Hair follicular keratinocyte (primary cell): ENCODE measurements at places on chromosomes 16 and 17. TPM values are rescaled to one million over a fixed set of nuclear protein-coding genes. Genes with fewer than 3 reads are reported as not detected.

SULT1A1 gene
- 5.2 and 7.3 TPM in 2 replicates for total RNA-seq

C16orf96 gene
- total RNA-seq = not detected in 2 replicates

CACNG1 gene
- total RNA-seq = not detected in 2 replicates

P4HB gene
- 1,696 and 1,977 TPM in 2 replicates for total RNA-seq

PRAC1 gene
- total RNA-seq = not detected in 2 replicates

KRTAP9-8 gene
- not detected in 2 replicates for total RNA-seq

CSH2 gene
- total RNA-seq = not detected in 2 replicates

ORC6 gene
- 8.4 and 28.1 TPM in 2 replicates for total RNA-seq

SCNN1B gene
- total RNA-seq = 0.16 TPM in 1 of 2 replicates, not detected in the other

AGRP gene
- not detected in 2 replicates for total RNA-seq

TRAF4 gene
- 60.8 and 82.5 TPM in 2 replicates for total RNA-seq

SSH2 gene
- 9.8 and 13.8 TPM in 2 replicates for total RNA-seq

KREMEN2 gene
- 11.7 and 22.4 TPM in 2 replicates for total RNA-seq

RMI2 gene
- 11.7 and 17.4 TPM in 2 replicates for total RNA-seq

PERCC1 gene
- 0.16 TPM in 1 of 2 replicates, not detected in the other for total RNA-seq

HBA1 gene
- total RNA-seq = not detected in 2 replicates

BAIAP3 gene
- total RNA-seq = under 0.01 and 0.08 TPM in 2 replicates

PDE6G gene
- not detected in 2 replicates for total RNA-seq

SYT17 gene
- total RNA-seq = 0.61 TPM in 1 of 2 replicates, not detected in the other

PLA2G10 gene
- 0.23 TPM in 1 of 2 replicates, not detected in the other for total RNA-seq

TIGD7 gene
- 0.78 and 0.87 TPM in 2 replicates for total RNA-seq
